ENCODE measurements at places on chromosomes 7 and 10.

DNA sequence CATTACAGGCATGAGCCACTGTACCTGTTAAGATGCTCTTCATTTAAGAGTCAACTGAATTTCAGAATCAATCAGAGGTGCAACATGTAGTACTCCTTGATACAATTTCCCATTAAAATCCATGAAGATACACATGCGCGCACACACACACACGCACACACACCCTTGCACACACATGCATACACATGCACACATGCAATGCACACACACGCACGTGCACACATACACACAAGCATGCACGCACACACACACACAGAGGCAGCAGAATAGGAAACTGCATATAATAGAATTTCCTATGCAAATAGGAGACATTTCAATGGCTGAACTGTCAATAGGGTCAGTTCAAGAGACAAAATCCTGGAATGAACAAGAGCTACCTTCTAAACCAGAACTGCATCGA, 192.6 kb downstream of the CALN1 start:
- DNase-seq = no peak

DNA sequence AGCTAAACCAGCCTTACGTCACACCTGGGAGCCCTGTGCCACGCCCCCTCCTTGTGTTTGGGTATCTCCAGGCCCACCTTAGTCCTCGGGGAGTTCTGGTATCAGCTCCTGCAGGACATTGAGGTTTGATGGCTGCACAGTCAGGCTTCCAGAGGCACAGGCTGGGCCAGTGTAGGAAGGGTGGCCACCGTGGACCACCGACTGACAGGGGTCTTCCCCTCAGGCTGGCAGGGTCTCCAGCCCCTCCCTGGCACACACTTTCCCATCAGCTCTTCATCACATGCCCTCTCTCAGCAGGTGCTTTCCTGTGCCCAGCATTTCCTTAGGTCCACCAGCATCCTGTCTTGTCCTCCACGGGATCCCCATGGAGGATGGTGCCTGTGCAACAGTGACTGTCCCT, 413.1 kb downstream of the TCERG1L start:
- no peak for DNase-seq

- peak; percentile 1 for DNase-seq
These were observed 24.6 kb upstream of the ITGA8 start for GRCh38 chr10:15744217-15744865.

- DNase-seq = no peak
These were observed 170.1 kb downstream of the TMEM26 start for GRCh38 chr10:61283066-61283465.

GRCh38 chr10:74234569-74234968, 83.5 kb downstream of the ADK start:
- DNase-seq = no peak

DNA sequence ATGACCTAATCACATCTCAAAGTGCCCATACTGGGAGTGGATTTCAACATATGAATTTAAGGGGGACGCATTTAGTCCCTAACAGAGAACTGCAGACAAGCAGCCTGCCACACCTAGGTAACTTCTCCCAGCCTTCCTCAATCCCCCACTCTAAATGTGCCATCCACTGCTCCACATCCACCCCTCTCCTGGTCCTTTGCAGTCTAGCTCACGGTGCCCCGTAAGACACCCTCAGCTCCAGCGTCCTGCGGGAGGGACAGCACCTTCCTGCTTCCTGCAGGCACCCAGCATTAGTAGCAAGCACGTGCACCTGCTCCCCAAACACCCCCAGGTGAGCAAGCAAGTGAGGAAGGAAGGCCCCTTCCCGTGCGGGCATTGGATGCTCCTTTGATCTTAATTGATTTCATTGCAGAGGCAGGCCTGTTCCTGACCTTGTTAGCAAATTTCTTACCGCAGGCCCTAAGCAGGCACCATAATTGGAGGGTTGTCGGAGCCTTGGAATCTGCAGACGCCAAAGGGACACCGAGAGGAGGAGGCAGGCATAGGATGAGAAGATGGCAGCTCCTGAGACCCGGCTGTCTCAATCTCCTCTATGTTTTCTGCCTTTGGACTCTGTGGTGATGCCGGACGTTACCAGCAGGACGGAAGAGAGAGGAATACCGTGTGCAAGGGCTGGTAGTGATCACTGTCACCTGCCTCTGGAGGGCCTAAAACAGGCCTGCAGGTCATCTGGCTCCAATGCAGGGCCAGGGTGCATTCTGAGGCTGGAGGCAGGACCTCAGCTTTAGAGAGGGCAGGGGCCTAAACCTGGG, 75.8 kb upstream of the CHST15 start:
- no peak for DNase-seq

DNA sequence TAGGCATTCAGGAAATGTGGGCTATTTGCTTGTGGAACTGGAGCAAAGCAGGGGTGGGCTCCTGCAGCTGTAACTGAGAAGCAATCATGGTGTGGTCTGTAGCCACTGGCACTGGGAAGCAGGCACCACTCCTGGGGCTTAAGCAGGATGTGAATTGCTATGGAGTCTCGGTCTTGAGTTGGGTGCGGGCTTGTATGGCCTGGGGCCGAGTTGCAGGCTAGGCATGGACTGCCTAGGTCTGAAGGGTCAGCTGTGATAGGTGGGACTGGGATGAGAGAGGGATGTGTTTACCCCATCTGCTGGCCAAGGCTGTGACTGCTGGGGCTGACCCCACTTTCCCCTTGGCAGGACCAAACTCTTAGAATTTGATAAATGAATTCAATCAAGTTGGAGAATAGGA, 43.0 kb downstream of the ADCY1 start:
- no peak for DNase-seq

GRCh38 chr7:17176371-17177032, 122.0 kb upstream of the AHR start:
- no peak for DNase-seq

DNA sequence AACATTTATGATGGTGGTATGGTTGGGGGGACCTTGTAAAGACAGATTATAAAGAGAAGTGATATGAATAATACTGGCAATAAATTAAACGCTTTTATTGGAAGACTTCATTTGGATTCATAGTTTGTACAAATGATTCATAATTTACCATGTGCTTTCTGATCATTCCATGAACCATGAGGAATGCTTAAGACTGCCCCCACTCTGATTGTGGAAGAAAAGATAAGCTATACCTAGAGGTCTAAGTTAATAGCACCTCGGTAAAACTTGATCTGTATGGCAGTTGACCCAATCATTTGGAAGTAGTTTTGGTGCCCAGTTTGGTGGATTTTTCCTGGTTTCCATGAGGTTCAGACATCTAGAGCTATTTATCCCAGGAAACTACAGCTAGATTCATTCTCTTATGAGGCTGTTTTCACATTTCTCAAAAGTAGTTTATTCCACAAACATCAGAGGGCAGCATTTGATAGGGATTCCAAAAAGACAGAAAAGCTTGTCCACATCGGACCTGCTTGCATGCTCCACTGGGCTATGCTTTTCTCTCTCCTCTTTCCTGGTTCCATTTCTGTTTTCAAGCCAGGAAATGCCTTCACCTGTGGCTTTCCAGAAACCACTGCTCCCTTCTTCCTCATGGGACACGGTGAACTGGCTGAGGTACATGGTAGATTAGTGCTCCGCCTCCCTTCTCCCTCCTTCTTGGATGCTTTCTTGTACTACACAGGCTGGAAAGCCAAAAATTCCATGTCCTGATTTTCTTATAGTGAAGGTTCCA, 29.2 kb downstream of the TFAM start:
- no peak for DNase-seq

GRCh38 chr10:111138544-111138943, 61.7 kb downstream of the ADRA2A start:
- no peak for DNase-seq

DNA sequence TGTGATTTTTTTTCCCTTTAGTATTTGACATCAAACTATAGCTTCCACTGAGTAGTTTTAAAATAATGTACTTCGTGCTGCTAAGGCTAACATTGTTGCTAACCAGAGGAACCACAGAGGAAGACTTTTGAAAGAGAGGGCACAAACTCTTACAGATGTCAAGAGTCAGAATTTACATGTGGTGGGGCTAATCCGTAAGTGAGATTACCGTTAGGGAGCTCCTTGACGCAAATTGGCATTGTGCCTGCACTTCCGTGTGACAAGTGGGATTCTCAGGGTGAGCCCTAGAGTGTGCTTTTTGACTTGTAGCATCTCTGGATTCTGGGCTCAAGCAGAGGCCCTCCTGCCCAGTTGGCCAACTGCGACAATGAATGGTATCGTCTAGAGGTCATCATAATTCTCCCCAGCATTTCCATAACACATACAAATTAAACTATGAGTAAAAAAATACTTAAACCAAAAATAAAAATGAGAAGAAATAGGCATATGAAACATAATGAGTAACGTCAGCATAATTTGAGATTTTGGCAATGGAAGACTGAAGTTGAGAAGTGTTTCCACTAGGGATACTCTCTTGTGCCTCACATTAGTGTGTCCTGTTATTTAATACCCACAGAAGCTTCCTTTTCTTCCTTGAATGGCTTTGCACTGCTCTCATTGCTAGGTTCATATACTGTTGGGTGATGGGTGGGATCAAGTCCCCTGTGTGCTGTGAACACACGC, 164.0 kb downstream of the SDK1 start:
- DNase-seq = no peak

DNA sequence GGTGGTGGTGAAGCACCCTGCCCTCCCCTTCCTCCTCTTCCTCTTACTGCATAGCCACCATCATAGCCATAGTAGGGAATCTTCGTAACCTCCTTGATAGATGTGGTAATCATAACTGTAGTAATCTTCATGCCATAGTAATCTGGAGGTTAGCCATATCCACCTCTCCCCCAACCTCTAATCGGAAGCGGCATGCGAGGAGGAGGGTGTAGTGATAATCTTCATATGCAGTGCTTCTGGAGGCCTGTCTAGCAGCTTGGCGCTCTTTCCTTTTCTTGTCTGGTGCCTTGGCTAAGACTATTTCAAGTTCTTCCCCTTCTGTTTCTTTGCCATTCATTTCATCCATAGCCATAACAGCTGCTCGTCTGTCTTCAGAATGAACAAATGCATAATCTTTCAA, 90.9 kb downstream of the MLLT10 start:
- no peak for DNase-seq

GRCh38 chr7:12731214-12731656, 43.8 kb downstream of the ARL4A start:
- DNase-seq = no peak

DNA sequence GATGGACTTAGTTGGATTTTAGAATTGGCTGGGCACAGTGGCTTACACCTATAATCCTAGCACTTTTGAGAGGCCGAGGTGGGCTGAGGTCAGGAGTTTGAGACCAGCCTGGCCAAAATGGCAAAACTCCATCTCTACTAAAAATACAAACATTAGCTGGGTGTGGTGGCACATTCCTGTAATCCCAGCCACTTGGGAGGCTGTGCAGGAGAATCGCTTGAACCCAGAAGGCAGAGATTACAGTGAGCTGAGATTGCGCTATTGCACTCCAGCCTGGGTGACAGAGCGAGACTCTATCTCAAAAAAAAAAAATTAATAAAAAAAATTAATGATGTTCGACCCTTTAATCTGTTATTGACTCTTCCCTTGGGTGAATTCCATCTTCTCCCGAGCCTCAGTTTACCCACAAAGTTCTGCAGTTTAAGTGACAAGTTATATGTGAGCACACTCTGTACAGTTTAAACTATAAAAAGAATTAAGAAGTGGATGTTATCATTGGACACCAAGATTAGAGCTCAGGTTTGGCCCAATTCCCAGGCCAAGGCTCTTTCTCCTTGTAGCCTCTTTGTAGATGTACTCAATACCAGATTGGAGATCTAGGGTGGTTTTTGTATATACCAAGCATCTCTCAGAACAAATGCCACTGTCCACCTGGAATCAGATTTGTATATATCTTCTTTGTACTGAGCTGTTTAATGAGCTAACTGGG, 15.0 kb downstream of the KAT6B start:
- DNase-seq = no peak

- no peak for DNase-seq
These were observed 13.1 kb downstream of the DDC start for GRCh38 chr7:50552139-50552538.

DNA sequence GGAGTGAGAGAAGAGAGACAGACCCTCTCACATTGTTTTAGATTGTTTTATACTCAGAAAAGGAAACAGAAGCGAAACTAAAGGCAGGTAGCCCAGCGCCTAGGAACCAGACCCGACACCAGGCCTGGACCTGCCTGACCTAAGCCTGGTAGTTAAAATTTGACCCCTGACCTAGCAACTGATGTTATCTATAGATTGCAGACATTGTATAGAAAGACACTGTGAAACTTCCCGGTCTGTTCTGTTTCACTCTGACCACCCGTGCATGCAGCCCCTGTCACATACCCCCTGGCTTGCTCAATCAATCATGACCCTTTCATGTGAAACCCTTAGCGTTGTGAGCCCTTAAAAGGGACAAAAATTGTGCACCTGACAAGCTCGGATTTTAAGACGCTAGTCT, 31.6 kb downstream of the VIPR2 start:
- no peak for DNase-seq

GRCh38 chr7:10685040-10685439, 288.6 kb upstream of the PHF14 start:
- DNase-seq = no peak

GRCh38 chr10:121091961-121092719, 241.0 kb downstream of the WDR11 start:
- DNase-seq = no peak

DNA sequence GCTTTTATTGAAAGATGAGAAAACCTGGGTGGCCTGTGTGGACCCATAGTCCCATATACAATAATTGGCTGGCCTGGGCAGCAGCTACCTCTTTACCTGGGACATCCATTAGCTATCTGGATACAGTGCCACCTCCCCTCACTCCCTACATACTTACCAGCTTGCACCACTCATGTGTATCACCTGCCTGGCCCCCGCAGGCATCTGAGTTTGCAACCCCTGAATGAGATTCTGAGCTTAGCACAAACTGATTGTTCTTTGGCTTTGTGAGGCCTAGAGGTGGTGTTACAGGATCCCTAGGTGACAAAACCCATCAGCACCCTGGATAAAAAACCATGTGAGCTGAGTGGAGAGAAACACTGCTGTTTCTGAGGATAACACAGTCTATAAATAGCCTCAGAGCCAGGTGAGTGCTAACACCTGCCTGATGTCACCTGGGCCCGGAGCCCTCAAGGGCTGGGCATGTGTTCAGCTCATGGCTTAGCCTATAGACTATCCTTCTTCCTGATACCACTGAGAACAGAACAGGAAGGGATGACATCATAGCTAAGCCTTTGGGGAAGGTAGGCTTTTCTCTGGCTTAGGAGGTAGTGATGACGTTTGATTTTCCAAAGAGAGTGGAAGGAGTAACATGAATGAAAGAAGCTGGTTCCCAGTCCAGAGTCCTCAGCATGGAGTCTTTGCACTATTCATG, 2.6 kb upstream of the PPIF start:
- DNase-seq = no peak

GRCh38 chr7:127819975-127820731, 168.2 kb downstream of the SND1 start:
- no peak for DNase-seq

- no peak for DNase-seq
These were observed 95.7 kb downstream of the ELAPOR2 start for GRCh38 chr7:86963599-86964230.

DNA sequence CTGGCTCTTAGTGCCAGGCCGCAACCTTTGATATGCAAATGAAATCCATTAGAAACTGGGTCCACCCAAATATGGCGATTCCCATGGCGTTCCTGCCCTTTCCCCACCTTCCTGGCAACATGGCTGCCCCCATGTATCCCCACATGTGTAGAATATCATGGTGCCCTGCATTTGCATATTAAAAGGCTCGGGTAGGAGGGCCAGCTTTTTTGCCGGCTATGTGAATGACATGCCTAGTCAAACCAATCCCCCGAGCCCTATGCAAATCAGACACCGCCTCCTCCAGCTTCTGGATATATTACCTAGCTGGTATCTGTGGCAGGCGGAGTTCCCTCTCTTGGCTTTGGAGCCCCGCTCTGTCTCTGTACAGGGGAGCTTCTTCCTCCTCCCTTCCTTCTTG, 18.3 kb downstream of the MMS19 start:
- DNase-seq = no peak

GRCh38 chr10:95296764-95297163, 6.0 kb upstream of the PDLIM1 start:
- DNase-seq = no peak
